ENCODE measurements at places on chromosomes 4 and X. TPM values are rescaled to one million over a fixed set of nuclear protein-coding genes. Genes with fewer than 3 reads are reported as not detected.

CCDC110 gene
- 0.11 TPM for total RNA-seq

HDX gene
- total RNA-seq: 1.2 TPM

TCEAL4 gene
- 6.0 TPM for total RNA-seq

CCDC149 gene
- not detected for total RNA-seq

ADH7 gene
- total RNA-seq: not detected

SFRP2 gene
- not detected for total RNA-seq

CHM gene
- 18.0 TPM for total RNA-seq

DIAPH2 gene
- 13.9 TPM for total RNA-seq

CXorf51B gene
- not detected for total RNA-seq

RIPPLY1 gene
- not detected for total RNA-seq

MAGEA12 gene
- not detected for total RNA-seq

CXCR3 gene
- 105 TPM for total RNA-seq

- no peak for DNase-seq
- peaks cover 3% of the 10 kb centered on the region for H3K36me3 ChIP-seq
- H3K27me3 ChIP-seq: no peaks in the 10 kb centered on the region
- no peaks in the 10 kb centered on the region for H3K4me1 ChIP-seq
- H3K27ac ChIP-seq: no peak overlapping the region
- no peak overlapping the region for H3K4me3 ChIP-seq
Measured at GRCh38 chr4:89404530-89404929, 96.9 kb upstream of the GPRIN3 start.

- H3K4me1 ChIP-seq: no peaks in the 10 kb centered on the region
- H3K4me3 ChIP-seq: no peak overlapping the region
- no peaks in the 10 kb centered on the region for H3K27me3 ChIP-seq
- no peak for DNase-seq
Measured at GRCh38 chr4:91513326-91513725, 790.4 kb upstream of the GRID2 start.

GRCh38 chr4:146506272-146506671 is 15.5 kb downstream of the SLC10A7 start:
- H3K4me3 ChIP-seq: no peak overlapping the region
- H3K27me3 ChIP-seq: no peaks in the 10 kb centered on the region
- H3K27ac ChIP-seq: no peak overlapping the region
- no peak for DNase-seq
- H3K4me1 ChIP-seq: peaks cover 5% of the 10 kb centered on the region

GRCh38 chrX:48472851-48473703 is 2.9 kb upstream of the FTSJ1 start:
- no peak overlapping the region for H3K4me3 ChIP-seq
- H3K27me3 ChIP-seq: no peaks in the 10 kb centered on the region
- no peak for DNase-seq
- H3K27ac ChIP-seq: no peak overlapping the region
- peaks cover 29% of the 10 kb centered on the region for H3K4me1 ChIP-seq

DNA sequence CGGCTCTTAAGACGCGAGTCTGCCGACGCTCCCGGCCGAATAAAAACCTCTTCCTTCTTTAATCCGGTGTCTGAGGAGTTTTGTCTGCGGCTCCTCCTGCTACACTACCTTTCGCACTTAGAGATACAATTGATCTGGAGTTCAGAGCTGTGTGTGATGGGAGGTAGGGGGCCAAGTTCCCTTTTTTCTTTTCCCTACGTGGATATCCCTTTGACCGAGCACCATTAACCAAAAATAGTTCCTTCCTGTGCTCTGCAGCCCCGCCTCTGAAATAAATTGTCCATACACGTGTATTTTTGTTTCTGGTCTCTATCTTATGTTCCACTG is 555 bp upstream of the PGM2 start:
- peak; percentile 31 for DNase-seq
- H3K36me3 ChIP-seq: peaks cover 18% of the 10 kb centered on the region
- H3K4me1 ChIP-seq: peaks cover 39% of the 10 kb centered on the region

DNA sequence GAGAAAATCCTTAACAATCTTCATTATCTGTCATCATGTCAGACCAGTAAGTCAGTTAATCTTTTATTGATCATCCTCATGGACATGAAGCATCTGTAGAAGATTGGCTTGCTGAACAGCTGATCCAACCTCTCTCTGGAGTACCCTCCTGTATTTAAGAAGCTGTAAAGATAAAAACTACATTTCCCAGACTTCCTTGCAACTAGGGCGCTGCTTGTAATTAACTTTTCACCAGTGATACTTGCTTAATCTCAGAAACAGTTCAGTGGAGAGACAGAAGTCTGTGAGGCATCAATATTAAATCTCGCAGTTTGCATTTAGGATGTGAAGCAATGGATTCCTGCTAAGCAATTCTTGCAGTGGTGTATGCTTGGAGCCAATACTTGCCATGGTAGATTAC is 36.0 kb upstream of the SMARCA5 start:
- no peak overlapping the region for H3K4me3 ChIP-seq
- H3K27me3 ChIP-seq: peaks cover 11% of the 10 kb centered on the region
- no peak for DNase-seq
- H3K36me3 ChIP-seq: no peaks in the 10 kb centered on the region
- no peaks in the 10 kb centered on the region for H3K4me1 ChIP-seq

GRCh38 chr4:36244257-36245082 is at the start of gene ARAP2:
Gene ARAP2 (minus strand): TSS chr4:36244514. CDS start chr4:36229486, 15,028 bp downstream.
- H3K4me3 ChIP-seq: peak within 1 kb of the TSS; percentile 82
- H3K36me3 ChIP-seq: peaks cover 17% of the 10 kb centered on the region
- peak within 1 kb of the TSS; percentile 80 for H3K27ac ChIP-seq
- H3K4me1 ChIP-seq: peaks cover 20% of the 10 kb centered on the region

DNA sequence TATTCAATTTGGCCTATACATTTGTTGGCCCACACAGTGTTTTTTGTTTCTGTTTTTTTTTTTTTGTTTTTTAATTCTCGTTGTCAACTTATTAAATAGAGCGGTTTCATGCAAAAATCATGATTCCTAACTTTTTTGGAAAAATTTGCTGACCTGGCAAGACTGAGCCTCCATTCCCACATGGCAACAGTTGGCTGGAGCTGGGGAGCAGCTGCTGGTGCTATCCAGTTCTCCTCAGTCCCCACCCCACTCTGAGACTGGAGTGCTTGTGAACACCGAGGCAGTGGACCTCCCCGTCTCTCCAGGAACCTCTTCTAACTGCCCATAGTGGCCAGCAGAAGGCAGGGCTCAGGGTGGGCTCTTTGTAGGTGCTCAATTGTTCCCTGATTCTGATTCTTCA is 95.7 kb upstream of the OTUD4 start:
- H3K27ac ChIP-seq: no peak overlapping the region
- no peaks in the 10 kb centered on the region for H3K4me1 ChIP-seq
- no peak overlapping the region for H3K4me3 ChIP-seq
- DNase-seq: no peak

GRCh38 chr4:173145131-173145530 is 23.5 kb upstream of the GALNT7 start:
- no peaks in the 10 kb centered on the region for H3K4me1 ChIP-seq
- no peaks in the 10 kb centered on the region for H3K27me3 ChIP-seq
- DNase-seq: no peak
- H3K36me3 ChIP-seq: no peaks in the 10 kb centered on the region

GRCh38 chr4:85414972-85415371 is 60.0 kb upstream of the ARHGAP24 start:
- no peak for DNase-seq
- no peaks in the 10 kb centered on the region for H3K36me3 ChIP-seq
- H3K4me3 ChIP-seq: no peak overlapping the region
- no peaks in the 10 kb centered on the region for H3K27me3 ChIP-seq

GRCh38 chrX:151878574-151878973 is 34.1 kb upstream of the MAGEA4 start:
- no peaks in the 10 kb centered on the region for H3K36me3 ChIP-seq
- no peaks in the 10 kb centered on the region for H3K4me1 ChIP-seq
- H3K4me3 ChIP-seq: no peak overlapping the region
- no peaks in the 10 kb centered on the region for H3K27me3 ChIP-seq

GRCh38 chr4:124854968-124855367 is 142.4 kb upstream of the ANKRD50 start:
- no peaks in the 10 kb centered on the region for H3K27me3 ChIP-seq
- no peak for DNase-seq
- no peak overlapping the region for H3K27ac ChIP-seq
- no peak overlapping the region for H3K4me3 ChIP-seq

DNA sequence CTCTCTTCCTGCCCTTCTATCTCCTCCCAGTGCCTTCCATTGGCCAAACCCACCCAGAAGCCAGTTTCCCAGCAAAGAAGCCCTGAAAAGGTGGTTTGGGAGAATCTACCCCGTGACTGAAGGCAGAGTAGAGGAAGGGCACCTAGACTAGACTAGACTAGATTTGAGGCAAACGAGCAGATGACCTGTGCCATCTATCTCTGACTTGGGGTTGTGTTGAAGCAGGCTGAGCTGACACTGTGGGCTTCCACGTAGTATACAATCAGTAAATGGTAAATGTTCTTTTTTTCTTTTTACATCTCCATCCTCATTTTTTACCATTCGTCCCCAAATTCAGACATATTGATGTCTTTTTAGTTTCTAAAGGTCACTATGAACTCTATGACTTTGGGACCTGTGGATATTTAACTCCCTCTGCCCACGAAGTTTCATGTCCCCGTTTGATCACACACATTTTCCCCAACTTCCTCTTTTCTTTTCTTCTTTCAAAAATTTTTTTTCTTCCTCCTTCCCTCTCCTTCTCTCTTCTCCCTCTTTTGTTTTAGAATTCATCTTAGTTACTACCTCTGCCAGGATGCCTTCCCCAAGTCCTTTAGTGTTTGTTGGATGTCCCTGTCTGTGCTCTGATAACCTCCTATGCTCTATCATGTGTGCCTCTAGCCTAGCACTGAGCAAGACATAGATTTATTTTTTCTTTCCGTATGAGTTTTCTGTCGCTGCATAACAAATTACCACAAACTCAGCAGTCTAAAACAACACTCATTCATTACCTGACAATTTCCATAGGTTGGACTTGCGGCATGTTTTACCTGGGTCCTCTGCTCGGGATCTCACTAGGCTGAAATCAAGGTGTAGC is 6.2 kb upstream of the AFF1 start:
- no peaks in the 10 kb centered on the region for H3K27me3 ChIP-seq
- H3K4me3 ChIP-seq: no peak overlapping the region
- DNase-seq: no peak
- H3K27ac ChIP-seq: no peak overlapping the region
- H3K36me3 ChIP-seq: peaks cover 7% of the 10 kb centered on the region

GRCh38 chrX:125404667-125405160 is 85.0 kb downstream of the TEX13C start:
- no peak overlapping the region for H3K27ac ChIP-seq
- no peaks in the 10 kb centered on the region for H3K4me1 ChIP-seq
- no peaks in the 10 kb centered on the region for H3K27me3 ChIP-seq

DNA sequence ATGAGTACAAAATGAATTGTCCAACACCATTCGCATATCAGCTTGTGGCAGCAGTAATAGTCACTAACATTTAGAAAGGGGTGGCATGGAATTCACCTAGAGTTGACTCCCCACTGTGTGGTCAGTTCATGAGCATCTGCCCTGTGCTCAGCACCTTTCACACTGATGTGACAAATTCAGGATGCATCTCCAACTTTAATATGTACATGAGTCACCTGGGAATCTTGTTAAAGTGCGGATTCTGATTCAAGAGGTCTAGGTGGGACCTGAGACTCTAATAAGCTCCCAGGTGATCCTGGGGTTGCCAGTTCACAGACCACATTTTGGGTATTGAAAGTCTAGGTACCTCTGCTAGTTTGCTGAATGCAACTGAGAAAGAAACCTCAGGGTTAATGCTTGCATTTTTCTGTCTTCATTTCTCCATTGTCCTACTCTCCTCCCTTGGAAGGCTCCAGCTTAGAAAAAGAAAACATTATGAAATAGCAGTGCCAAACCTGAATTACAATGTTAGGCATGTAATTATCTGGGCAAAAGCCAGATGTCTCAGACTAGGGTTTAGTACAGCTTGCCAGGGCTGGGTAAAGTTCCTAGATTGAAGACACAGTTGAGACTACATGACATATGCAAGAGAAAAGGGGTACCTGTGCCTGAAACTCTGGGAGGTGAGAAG is 32.7 kb downstream of the TMSB4X start:
- H3K4me3 ChIP-seq: no peak overlapping the region
- peaks cover 35% of the 10 kb centered on the region for H3K4me1 ChIP-seq
- H3K27me3 ChIP-seq: no peaks in the 10 kb centered on the region
- DNase-seq: no peak

DNA sequence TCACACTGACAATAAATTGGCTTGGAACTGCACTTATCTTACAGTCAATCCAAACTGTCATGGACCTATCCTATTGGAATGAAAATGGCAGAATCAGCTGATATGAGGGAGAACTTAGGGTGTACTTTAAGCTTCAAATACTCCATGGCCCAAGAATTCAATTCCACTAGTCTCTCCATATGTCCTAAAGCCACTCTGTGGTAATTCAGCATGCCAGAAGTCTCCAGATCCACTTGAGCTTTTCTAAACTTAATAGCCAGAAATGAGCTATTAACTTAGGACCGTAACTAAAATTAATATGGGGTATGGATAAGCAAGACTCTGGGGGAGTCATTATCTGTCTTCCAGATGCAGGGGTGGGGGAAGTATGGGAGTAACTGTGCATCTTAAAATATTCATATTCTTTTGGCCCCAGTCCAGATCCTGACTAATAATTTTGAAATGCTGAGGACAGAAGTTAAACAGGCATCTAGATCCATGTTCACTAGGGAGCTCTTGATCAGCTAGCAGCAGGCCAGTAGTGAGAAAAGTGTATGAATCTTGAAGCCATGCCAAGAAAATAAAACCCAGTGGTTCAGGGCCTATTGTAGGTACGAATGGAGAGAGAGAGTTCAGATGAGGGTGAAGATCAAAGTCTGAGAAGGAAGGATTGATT is 167.6 kb downstream of the DKK2 start:
- H3K27me3 ChIP-seq: no peaks in the 10 kb centered on the region
- H3K36me3 ChIP-seq: no peaks in the 10 kb centered on the region
- no peak for DNase-seq
- H3K4me3 ChIP-seq: no peak overlapping the region
- no peaks in the 10 kb centered on the region for H3K4me1 ChIP-seq

DNA sequence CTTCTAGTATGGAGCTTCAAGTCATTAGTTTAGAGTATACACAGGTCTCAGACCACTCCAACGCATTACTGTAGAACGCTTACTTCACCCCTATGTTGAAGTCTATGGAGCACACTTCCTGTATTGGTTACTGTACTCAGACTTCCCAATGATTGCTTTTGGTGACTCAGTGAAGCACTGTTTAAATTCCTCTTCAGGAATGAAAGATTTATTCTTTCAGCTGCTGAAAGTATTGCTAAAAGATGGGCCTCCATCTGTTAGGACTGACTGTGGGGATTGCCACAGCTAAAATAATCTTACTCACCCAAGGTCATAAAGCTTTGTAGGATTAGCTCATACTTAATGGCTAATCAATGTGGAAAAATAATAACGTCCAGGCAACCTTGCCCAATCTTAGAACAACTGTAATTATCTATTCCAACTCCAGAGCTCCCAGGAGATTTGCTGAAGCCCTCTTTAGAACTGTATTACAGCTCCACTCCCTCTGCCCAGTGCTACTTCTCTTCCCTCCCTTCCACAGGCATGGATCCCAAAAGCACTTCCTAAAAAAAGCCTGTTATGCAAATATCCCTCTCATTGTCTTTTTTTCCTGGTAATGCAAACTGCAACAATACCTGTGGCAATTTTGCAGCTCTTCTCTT is 281.9 kb upstream of the HS3ST1 start:
- no peaks in the 10 kb centered on the region for H3K27me3 ChIP-seq
- no peak overlapping the region for H3K27ac ChIP-seq
- no peaks in the 10 kb centered on the region for H3K36me3 ChIP-seq

Data from activated naive CD8-positive, alpha-beta T cell treated with anti-CD3 and anti-CD28 coated beads, Interleukin-2, amount 10 ng/mL, durations not matched to agents 7 days and 5 days (primary cell).